ENCODE measurements at places on chromosomes 1 and 21.

DNA sequence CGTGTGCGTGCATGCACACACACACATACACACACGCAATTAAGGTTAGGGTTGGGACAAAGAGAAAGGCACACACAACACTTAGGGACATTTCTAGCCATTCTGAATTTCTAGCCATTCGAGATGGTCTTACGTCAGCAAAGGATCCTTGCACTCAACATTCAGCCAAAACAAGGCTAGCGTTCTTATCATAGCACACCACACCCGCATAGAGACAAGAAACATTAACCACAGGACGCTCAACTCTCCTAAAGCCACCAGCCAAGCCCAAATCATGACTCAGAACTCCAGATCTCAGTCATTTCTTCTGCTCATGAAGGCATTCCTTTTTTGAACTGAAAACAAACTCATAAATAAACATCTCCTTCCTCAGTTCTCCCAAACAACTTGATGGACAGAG lies 106.8 kb downstream of the LMO4 start:
- no peak for DNase-seq

- DNase-seq = no peak
These were observed 273.4 kb downstream of the TM2D1 start for GRCh38 chr1:61451572-61451968.

- no peak for DNase-seq
These were observed 73.8 kb downstream of the AK4 start for GRCh38 chr1:65221638-65222339.

DNA sequence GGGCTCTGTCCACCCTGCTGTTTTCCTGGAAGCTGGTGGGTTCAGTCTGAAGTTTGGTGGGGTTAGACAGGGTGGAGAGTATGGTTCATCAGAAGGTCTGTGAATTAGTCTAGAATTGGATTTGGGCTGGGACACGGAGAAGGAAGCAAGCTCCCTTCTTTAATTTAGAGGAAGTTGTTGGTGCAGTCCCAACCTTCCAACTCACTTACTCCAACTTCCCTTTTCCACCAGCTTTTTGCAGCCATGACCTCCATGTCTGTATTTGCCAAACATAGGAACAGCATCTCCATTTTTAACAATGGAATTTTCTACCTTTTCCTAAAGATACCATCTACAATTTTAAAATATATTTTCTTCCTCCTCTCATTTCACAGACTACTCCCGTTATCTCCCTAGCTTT lies 28.5 kb upstream of the PRELP start:
- DNase-seq = no peak

DNA sequence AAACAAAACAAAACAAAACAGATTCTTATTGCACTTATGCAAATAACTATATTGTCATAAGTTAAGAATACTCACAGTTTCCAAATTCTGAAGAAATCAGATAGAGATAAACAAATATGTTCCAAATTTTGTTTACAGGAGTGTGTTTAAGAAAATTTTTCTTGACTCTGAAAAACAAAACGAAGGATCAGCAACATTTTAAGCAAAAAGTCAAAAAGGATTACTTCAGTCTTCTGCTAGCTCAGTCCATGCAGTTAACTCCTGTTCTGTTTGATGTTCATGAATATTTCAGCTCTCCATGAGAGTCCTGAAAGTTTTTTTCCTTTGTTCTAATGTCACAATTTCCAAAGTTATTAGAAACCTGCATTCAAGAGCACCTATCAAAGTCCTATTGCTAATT lies 33.2 kb upstream of the KLF18 start:
- no peak for DNase-seq

DNA sequence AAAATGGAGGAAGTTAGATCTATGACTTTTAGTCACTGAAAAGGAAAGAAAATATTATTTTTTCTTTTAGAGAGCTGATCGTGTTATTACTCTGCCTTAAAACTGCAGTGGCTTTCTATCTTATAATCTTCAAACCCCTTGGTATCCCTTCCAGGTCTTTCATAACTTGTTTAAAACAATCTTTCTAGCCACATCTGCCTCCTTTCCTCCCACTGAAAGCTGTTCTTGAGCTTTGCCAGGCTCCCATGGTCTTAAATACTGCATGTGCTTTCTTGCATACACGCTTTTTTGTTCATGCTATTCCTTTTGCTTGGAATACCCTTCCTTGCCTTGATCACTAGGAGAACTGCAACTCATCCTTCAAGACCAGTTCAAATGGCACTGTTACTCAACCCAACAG lies 65.9 kb upstream of the GADD45A start:
- DNase-seq = no peak

DNA sequence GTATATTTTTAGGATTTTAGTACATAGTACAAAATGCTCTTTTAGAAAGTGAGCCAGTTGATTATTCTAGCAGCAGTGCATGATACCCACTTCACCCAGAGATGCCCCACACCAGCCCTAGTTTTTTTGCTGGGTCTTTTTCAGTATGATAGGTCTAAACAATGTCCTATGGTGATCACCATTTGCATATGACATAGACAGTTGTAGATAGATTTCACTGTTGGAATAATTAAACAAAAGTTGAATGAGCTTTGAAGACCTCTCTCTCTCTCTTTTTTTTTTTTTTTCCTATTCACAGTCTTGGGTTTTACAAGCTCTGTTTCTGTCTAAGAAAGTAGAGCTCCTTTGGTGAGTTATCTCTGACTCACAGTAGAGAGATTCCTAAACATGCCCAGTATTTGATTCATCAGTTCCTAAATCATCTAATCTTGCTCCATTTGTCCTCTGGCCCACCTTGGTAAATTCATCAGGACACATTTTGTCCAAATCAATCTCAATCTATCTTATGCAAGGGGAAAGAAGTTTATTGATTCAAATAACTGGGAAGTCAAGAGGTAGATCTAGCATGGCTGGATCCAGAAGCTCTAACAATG lies 44.7 kb upstream of the VAV3 start:
- DNase-seq = peak; percentile 78

- DNase-seq = no peak
These were observed 85.4 kb downstream of the SIK1 start for GRCh38 chr21:43341378-43342161.

GRCh38 chr1:246629976-246630375 lies 63.7 kb downstream of the CNST start:
- no peak for DNase-seq

- peak; percentile 31 for DNase-seq
These were observed 2.2 kb upstream of the TESK2 start for GRCh38 chr1:45493116-45493697.

DNA sequence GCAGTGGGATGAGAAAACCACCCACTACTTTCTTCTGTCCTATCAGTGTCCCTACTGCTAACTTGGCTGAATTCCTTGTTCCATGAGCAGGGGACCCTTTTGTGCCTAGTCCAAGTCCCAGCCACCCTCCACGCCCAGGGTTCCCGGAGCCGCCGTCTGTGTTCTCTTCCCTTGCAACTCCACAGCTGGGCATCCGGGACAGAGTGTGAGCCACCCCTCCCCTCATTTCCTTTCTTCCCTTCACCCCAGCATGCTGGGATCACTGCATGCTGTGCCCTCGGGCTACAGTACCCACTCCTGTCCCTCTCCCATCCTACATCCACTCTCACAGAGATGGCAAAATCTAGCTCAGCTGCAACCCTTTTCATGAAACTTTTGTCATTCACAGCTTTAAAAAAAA lies 44.5 kb downstream of the PGBD5 start:
- no peak for DNase-seq

GRCh38 chr1:81873946-81874345 lies 73.2 kb downstream of the ADGRL2 start:
- peak; percentile 9 for DNase-seq

- peak; percentile 78 for DNase-seq
These were observed 20.0 kb upstream of the ZNF326 start for GRCh38 chr1:89974696-89975470.

- no peak for DNase-seq
These were observed 22.8 kb upstream of the C1orf174 start for GRCh38 chr1:3922851-3923250.

DNA sequence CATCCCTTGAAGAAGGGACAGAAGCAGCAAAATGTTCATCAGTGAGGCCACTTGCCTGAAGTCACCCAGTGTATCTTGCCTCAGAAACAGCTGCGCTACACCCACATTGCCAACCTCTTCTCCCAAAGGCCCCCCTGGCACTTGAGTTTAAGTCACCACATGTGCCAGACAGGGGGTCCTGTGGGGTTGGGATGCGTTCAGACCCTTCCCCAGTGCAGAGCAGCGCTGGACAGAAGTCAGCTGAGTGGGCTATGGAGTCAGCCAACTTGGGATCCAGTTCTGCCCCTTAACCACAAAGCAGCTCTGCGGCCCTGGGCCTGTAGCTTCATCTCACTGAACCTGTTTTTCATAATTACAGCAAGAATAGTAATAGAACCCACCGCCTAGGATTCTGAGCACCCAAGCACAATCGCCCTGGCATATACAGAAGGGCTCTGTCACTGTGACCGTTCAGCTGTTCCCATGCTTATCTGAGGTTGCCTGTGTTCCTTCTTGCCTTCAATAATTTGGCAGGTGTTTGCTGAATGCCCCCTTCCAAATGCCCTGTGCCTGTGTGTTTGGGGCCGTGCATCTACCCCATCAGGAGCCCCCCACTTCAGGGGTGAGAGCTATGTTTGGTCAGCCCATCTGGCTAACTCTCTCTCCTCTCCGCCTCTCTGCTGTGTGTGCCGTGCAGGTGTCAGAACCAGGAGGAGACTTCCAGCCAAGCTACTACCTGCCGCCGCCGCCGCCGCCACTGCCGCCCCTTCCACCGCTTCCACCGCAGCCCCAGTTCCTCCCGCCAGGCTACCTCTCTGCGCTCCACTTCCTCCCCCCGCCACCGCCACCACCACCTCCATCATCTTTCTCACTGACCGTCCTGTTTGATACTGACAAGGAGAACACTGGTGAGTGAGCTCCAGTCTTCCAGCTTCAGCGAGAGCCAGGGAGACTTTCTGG lies 5.0 kb downstream of the DMRTB1 start:
- DNase-seq = no peak

DNA sequence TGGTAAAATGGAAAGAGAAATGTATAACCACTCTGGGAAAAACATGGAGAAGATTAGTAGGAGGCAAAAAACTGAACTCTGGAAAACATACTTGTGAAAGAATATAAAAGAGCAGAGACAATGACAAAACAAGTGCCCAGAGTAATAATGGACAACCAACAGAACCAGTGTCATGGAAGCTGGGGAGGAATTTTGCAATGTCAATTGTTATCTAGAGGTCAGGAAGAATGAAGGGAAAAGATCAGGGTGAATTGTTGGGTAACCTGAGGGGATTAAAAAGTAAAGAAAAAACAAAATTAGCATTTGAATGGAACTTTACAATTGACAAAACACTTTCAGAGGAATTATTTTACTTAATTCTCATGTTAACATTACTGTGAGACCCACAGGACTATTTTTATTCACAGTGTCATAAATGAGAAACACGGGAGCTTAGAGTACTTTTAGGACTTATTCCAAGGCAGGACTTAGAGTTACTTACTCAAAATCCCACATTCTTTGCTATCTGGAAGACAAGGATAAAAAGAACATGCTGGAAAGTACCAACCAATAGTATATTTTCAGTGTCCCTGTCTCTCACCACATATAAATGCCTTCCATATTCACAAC lies 19.5 kb downstream of the JAM2 start:
- no peak for DNase-seq

GRCh38 chr1:17061486-17061885 lies 7.7 kb upstream of the SDHB start:
- DNase-seq = no peak

- DNase-seq = peak; percentile 21
These were observed 10.6 kb upstream of the LEPR start for GRCh38 chr1:65409816-65410326.

Measured in fibroblast of skin of abdomen (primary cell).